Right hindlimb (tissue), 1 donor: ENCODE measurements at places on chromosomes 5 and 9.

GRCh38 chr9:128383791-128384190, 12.6 kb downstream of the URM1 start:
- DNase-seq: no peak

DNA sequence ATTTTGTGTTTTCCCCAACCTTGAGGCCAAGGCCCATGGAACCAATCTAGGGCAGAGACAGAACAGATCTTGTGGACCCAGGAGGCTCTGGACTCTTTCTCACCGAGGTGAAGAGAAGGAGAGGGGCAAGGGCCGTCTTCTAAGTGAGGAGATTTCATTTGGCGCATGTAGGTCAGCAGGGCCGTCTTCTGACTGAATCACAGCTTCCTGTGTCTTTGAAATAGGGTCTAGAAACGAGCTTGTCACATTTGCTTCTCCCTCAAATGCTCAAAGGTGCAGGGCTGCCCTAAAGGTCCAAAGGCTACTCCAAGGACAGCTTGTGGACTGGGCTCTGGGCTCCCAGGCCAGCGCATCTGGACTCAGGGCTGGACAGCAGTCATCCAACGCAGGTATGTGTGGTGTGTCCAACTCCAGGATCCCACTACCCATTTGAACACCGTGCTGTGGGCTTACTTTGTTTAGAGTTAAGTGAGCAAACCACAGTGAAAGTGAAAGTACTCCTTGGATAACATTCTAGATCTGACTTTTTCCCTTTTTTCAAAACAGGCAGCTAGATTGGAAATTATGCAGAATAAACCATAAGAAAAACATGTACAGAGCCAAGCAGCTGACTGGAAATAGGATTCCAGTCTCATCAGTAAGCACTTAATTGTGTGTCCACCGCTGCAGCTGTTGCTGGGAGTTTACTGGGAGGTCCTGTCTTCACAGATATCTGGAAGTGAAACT, 357.0 kb downstream of the GADD45G start:
- DNase-seq: peak; percentile 56

DNA sequence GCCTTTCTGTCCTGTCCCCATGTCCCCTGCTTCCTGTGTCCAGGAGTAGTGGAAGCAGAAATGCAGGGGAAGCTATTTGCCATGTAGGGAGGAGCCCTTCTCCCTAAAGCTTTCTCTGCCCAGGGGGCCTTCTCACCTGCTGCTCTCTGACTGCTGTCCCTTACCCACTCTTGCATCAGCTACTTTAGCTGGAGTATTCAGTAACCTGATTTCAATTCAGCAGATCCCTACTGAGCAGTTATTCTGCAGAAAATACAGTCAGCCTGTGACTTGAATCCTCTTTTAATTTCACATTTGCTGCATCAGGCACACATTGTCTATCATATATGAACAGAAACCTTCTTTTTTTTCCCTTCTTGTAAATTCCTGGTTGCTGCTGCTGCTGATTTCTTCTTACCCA, 90.4 kb downstream of the MVB12B start:
- no peak for DNase-seq

DNA sequence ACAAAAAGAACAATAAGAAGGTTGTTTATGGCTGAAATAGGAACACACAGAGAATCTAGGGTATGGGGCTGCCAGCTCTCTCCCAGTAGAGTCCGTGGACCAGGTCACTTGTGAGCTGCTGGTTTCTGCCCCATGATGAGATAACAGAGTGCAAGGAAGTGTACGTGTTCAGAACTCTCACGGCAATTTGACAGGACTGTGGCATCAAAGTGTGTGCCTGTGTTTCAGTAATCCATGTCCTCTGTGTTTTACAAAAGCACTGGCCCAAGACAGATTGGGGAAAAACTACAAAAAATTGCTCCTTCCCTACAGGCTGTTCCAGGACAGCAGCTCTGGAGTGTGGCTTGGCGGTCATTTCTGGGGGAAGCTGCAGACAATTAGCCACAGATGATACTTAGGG, 184.6 kb downstream of the AUH start:
- DNase-seq: no peak

DNA sequence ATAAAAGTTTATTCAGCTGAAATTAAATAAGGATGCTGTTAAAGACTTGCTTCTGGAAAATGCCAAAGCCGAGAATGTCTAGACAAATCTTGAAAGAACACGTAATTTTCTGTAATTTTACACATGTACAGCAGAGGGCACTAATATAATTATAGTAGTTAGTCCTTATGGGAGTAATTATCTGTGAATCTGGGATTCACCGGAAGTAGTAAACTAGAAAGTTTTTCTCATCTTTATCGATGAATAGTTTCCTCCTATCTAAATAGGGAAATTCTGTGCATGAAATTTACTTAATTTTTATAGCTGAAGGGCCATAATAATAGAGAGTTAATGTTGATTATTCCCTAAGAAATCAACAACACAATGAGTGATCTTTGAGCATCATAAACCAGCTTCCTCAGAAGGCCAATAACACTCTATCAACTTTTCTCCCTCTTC, 18.4 kb upstream of the CNTLN start:
- DNase-seq: no peak

- DNase-seq: peak; percentile 48
These were observed 202.9 kb downstream of the AOPEP start for GRCh38 chr9:94929369-94929756.

- DNase-seq: no peak
These were observed 226.0 kb downstream of the ROR2 start for GRCh38 chr9:91724068-91724440.

DNA sequence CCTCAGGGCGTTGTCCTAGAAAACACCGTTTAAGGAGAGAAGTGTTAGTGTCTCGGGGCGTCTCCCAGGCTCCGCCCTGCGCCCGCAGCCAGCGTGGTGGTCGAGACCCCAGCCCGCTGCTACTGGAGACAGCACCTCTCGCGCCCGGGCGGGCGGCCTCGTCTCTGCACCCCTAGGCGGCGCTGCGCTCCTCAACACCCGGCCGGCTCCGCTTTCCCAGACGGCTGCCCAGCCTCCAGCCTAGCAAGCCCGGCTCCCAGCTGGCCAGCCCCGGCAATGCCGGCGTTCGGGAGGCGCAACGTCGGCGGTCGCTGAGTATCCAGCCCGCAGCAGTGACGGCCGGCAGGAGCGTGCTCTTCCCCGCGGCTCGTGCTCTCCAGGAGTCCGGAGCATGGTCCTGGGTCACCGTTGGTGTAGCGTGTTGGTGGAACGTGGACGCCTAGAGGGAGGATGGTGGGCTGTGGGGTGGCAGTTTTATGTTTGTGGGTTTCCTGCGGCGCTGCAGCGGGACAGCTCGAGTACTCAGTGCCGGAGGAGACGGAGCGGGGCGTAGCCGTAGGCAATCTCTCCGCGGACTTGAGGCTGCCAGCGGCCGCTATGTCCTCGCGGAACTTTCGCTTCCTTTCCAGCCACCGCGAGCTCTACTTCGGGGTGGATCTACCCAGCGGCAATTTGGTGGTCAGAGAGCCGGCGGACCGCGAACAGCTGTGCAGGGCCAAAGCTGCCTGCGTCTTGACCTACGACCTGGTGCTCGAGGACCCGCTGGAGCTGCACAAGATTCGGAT, 536 bp downstream of the PCDHAC1 start:
- peak; percentile 83 for DNase-seq

DNA sequence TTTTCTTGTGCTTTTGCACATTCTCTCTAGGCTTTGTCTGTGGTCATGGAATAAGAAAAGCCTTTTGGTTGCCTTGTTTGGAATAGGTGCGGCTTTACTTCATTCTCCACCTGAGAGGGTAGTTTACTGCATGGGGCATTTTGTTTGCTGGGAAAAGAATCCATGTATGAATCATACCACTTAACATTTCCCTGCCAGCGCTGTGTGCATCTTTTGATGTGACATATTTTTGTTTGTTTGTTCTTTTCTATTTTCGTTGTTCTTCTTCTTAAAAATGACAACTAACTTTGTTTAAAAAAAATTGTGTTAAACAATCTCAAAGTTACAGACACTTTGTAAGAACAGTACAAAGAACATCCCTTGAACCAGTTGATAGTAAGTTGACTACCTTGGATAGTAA, 113.2 kb downstream of the GCNT1 start:
- no peak for DNase-seq

DNA sequence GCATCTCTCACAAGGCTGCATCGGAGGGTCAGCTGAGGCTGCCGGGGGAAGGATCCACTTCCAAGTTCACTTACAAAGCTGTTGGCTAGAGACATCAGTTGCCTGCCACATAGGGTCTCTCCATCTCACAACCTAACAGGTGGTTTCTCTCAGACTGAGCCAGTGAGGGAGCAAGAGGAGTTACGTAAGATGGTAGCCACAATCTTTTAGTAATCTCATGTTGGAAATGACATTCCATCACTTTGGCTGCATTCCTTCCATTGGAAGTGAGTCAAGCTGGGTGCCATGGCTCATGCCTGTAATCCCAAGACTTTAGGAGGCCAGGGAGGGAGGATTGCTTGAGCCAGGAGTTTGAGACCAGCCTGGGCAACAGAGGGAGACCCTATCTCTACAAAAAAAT, 7.4 kb upstream of the GRK6 start:
- DNase-seq: no peak

- no peak for DNase-seq
These were observed 1069.1 kb upstream of the DMAC1 start for GRCh38 chr9:8868632-8869031.

GRCh38 chr5:77635917-77636640, 2.4 kb downstream of the OTP start:
- DNase-seq: no peak

DNA sequence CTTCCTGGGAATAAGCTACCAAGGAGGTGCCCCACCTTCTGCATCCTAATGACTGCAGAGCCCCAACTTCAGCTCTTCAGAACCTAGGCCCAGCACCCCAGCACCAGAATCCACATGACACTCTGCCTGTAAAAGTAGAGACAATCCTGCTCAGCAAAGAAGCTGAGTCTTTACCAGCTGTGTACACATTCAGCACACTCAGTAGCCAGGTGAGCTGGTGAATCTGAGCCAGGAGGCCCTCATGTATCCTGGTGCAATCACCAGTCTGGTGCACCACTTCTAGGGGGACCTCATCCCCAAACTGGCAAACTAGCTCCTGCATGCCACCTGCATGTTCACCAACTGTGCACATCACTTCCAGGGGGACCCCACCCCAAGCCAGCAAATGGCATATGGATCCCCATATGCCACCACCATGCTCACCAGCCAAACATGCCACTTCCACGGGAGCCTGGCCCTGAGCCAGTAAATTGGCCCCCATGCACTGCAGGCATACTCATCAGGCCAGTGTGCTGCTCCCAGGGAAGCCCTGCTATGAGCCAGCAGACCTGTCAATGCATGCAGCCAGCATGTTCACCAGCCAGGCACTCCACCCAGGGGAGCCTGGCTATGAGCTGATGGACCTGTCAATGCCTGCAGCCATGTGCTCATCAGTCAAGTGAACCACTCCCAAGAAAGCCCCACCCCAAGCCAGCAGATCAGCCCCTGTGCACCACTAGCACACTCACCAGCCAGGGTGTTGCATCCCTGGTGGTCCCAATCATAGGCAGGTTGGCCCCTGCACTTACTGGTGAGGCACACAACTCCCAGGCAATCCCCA, 15.6 kb upstream of the BTNL9 start:
- no peak for DNase-seq

GRCh38 chr5:78838753-78839152, 146.4 kb downstream of the ARSB start:
- no peak for DNase-seq

DNA sequence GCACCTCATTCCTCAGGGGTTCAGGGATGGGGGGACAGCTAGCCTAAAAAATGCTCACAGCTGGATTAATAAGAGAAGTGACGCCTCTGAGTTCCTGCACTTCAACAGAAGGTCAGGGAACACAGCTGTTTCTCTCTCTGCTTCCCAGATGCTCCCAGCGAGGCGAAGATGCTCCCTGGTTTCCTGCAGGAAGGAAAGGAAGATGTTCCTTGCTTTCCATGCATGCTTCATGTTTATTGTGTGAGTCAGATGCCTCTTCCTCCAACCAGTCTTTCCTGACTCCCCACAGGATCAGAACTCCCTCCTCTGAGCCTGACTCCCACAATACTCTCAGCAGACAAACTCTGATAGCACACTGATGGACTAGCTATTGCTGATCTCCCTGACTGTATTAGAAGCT, 71.9 kb downstream of the MFAP3 start:
- DNase-seq: peak; percentile 57

DNA sequence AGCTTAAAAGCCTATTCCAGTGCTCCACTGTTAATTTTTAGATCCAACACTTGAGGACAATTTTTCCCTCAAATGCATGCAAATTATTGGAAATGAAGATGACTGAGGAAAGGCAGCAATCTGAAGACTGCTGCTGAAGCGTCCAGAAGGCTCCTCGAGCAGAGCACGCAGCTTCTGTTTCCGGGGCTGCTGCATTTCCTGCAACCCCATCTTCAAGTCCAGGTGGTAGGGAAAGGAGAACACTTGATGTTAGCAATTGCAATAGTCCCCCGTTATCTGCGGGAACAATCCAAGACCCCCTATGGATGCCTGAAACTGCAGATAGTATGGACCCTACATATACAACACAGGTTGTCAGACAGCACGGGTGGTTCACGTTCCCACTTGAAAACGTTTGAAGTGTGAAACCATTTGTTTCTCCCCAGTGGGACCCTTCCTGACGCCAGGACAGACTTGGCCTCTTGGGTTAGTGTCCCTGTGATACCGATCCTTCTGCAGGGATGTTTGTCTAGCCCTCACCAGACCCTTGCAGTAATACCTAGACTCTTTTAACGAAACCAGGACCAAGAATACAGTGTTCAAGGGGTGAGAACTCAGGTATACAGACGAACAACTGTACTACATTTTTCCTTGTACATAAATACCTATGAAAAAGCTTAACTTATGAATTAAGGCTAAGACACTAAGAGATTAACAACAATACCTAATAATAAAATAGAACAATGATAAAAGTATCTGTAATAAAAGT, 152.3 kb downstream of the HSD17B3 start:
- no peak for DNase-seq

DNA sequence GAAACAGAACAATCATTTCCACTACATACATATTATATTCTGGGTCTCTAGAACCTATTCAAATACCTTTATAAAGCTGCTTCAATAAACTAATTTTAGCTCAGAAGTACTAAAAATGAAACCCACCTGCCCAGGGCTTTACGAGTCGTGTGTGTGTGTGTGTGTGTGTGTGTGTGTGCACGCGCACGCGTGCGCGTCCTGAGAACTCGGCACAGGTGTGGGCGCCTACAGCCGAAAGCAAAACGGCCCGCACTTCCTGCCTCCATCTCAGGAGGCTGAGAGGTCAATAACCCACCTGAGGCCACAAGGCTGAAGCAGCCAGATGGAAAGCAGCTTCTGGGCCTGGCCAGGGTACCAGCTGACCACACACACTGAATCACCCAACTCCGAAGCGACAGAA, 3.0 kb downstream of the CLPTM1L start:
- DNase-seq: no peak

GRCh38 chr5:137190441-137190840, 308.7 kb downstream of the SPOCK1 start:
- DNase-seq: no peak

DNA sequence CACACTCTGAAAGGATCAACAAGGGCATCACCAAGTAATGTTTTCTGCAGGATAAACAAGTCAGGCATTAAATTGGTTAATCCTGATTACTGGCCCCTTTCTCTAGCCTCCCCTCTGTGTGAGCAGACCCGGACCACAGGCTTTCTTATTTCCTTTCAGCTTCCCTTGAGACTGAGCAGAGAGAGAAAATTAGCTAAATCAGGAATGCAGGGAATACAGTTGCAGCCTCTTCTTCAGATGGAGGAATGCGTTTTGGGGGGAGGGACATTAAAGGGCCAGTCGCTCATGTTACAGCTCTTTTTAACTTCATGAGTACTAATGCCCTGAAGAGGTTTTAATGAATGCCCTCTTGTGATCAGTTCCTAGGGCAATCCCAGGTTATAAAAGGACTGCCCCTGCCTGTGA, 19.8 kb downstream of the PCDHAC2 start:
- no peak for DNase-seq

GRCh38 chr9:134065612-134066419, 2.0 kb downstream of the BRD3 start:
- peak; percentile 33 for DNase-seq
